Heart right ventricle (tissue), 16 donors: ENCODE measurements at places on chromosomes 4 and X. TPM values are rescaled to one million over a fixed set of nuclear protein-coding genes. Genes with fewer than 3 reads are reported as not detected.

- no peaks in the 10 kb centered on the region for H3K27me3 ChIP-seq
- H3K36me3 ChIP-seq, result no peaks in the 10 kb centered on the region
- DNase-seq, result no peak
- H3K27ac ChIP-seq, result peak overlapping the region; percentile 5
- H3K4me3 ChIP-seq, result no peak overlapping the region
These were observed 91.9 kb downstream of the TSPAN5 start for GRCh38 chr4:98566361-98567008.

- H3K4me1 ChIP-seq, result no peaks in the 10 kb centered on the region
- no peaks in the 10 kb centered on the region for H3K36me3 ChIP-seq
- no peaks in the 10 kb centered on the region for H3K27me3 ChIP-seq
- H3K27ac ChIP-seq, result no peak overlapping the region
- H3K4me3 ChIP-seq, result no peak overlapping the region
These were observed 2563.6 kb downstream of the PCDH7 start for GRCh38 chr4:33283818-33284217.

GABRG1 gene
- not detected for total RNA-seq

CYSLTR1 gene
- 1.2 TPM for total RNA-seq

DNA sequence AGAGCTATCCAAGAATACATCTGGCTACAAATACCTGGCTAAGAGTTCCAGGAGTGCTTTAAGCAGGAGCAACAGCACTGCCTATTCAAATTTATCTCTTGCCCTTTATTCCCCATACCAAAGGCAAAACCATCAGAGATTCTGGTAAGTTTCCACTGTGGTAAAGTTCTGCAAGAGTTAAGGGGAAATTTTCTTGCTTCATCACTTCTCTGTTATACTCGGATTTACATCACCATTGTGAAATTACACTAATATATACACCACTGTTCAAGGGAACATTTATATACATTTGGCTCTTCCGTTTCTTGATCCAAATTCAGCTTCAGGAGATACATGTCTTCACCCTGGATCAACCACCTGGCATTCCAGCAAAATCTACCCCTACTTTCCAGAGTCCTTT lies 70.8 kb upstream of the PTPN13 start:
- H3K27me3 ChIP-seq, result no peaks in the 10 kb centered on the region
- no peak overlapping the region for H3K4me3 ChIP-seq
- no peak for DNase-seq
- H3K4me1 ChIP-seq, result no peaks in the 10 kb centered on the region
- no peak overlapping the region for H3K27ac ChIP-seq

GRCh38 chrX:16695079-16695676 lies 17.3 kb downstream of the CTPS2 start:
- no peaks in the 10 kb centered on the region for H3K4me1 ChIP-seq
- no peaks in the 10 kb centered on the region for H3K27me3 ChIP-seq
- peak; percentile 27 for DNase-seq
- H3K36me3 ChIP-seq, result peaks cover 33% of the 10 kb centered on the region
- H3K27ac ChIP-seq, result no peak overlapping the region
- H3K4me3 ChIP-seq, result no peak overlapping the region

GRCh38 chrX:147832707-147833348 lies 78.9 kb upstream of the FMR1 start:
- no peak for DNase-seq
- H3K27ac ChIP-seq, result no peak overlapping the region
- no peak overlapping the region for H3K4me3 ChIP-seq
- H3K4me1 ChIP-seq, result no peaks in the 10 kb centered on the region

DNA sequence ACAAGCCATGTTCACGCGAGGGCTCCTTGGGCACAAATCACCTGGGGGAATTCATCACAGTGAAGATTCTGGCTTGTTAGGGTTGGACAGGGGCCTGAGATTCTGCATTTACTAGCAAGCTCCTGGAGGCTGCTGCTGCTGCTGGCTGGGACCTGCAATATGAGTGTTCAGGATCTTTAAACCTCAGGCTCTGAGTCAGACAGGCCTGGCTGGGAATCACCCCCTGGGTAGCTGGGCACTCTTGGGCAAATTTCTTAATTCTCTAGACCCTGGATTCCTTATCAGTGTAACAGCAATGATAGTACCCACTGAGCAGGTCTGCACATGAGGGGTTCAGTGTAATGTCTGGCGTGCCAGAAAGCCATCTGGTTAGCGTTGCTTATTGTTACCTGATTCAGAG lies 101.5 kb downstream of the DHX15 start:
- no peaks in the 10 kb centered on the region for H3K27me3 ChIP-seq
- H3K4me3 ChIP-seq, result no peak overlapping the region
- H3K36me3 ChIP-seq, result no peaks in the 10 kb centered on the region
- DNase-seq, result no peak
- no peak overlapping the region for H3K27ac ChIP-seq
- no peaks in the 10 kb centered on the region for H3K4me1 ChIP-seq

CXXC4 gene
- total RNA-seq, result 1.2 TPM

INTU gene
- 4.2 TPM for total RNA-seq

DNA sequence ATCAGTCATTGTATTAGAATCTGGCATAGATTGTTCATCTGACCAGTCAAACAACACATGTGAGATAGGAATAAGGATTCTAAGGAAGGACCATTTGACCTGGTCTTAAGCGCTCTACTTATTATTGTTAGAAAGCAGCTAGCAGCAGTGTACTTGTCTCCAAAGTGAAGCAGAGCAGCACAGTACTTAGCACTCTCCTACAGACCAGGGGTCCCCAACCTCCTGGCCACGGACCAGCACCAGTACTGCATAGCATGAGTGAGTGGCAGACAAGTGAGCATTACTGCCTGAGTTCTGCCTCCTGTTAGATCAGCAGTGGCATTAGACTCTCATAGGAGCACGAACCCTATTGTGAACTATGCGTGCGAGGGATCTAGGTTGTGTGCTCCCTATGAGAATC lies 135.9 kb upstream of the SPRY1 start:
- H3K4me1 ChIP-seq, result peaks cover 17% of the 10 kb centered on the region
- no peaks in the 10 kb centered on the region for H3K36me3 ChIP-seq
- H3K27ac ChIP-seq, result peak overlapping the region; percentile 59
- DNase-seq, result no peak
- no peaks in the 10 kb centered on the region for H3K27me3 ChIP-seq

AWAT2 gene
- total RNA-seq, result not detected

DNA sequence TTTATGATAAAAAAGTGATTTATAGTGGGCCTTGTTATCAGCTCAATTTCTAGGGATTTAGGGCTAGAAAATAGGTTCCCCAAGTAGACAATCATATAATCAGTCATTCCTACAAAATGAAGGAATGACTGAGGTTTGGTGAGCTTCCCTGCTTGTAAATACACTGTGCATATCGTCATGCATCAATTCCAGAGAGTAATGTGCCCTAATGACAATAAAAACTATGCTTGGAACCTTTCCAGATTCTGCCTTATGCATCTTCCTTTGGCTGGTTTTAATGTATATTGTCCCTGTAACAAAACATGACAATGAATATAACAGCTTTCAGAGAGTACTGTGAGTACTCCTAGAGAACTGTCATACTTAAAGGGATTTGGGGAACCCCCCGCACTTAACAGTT lies 1310.9 kb downstream of the PCDH7 start:
- DNase-seq, result no peak

DNA sequence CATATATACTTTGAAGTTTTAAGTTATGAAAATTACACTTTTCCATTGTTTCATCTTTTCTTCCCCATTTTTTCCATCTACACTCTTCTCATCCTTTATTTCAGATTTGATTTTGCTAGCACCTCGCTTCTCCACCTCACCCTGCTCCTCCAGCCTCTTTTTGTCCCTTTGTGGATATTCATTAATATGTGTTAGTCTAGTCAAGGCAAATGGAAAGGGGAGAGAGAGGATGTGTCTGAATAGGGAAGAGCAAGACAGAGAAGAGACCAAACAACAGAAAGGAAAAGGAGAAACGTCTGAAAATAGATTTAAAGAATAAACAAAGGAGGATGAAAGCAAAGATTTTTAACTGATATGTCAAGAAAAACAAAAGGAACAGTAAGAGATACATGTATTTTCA lies 24.1 kb downstream of the GPM6A start:
- no peaks in the 10 kb centered on the region for H3K27me3 ChIP-seq
- H3K27ac ChIP-seq, result no peak overlapping the region
- no peaks in the 10 kb centered on the region for H3K36me3 ChIP-seq
- H3K4me3 ChIP-seq, result no peak overlapping the region

- no peak for DNase-seq
- H3K27ac ChIP-seq, result no peak overlapping the region
- peaks cover 7% of the 10 kb centered on the region for H3K4me1 ChIP-seq
- H3K4me3 ChIP-seq, result no peak overlapping the region
- no peaks in the 10 kb centered on the region for H3K36me3 ChIP-seq
These were observed 15.1 kb downstream of the AFAP1 start for GRCh38 chr4:7924570-7924969.

SLIT2 gene
- 5.4 TPM for total RNA-seq

- peak within 1 kb of the TSS; percentile 69 for H3K27ac ChIP-seq
- H3K36me3 ChIP-seq, result no peaks in the 10 kb centered on the region
- H3K4me3 ChIP-seq, result peak within 1 kb of the TSS; percentile 71
- H3K27me3 ChIP-seq, result no peaks in the 10 kb centered on the region
These were observed at the start of gene GPRASP1 for GRCh38 chrX:102651242-102652011. TSS of gene GPRASP1 (plus strand) at chrX:102651483. CDS start at chrX:102653914, 2,431 bp downstream.
